NCI-H510A (cell line): ENCODE measurements at places on chromosomes 7 and 10.

DNA sequence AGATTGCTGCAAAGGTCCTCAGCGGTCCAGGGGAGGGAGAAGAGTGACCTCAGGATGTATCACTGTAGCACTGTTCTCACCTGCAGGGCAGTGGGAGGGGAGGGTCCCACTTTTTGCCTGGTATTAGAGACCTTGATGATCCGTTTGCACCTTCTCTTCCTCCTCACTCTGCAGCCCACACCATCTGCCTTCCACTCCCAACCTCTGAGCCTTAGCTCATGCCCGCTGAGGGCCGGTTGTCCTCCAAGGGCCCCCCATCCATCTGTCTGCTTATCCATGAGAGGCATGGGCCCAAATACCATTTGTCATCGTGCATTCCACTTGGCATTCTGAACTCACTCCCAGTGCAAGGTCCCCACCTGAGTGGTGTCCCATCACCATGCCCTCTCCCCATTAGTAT, 64.6 kb upstream of the PCBD1 start:
- no peak for DNase-seq

DNA sequence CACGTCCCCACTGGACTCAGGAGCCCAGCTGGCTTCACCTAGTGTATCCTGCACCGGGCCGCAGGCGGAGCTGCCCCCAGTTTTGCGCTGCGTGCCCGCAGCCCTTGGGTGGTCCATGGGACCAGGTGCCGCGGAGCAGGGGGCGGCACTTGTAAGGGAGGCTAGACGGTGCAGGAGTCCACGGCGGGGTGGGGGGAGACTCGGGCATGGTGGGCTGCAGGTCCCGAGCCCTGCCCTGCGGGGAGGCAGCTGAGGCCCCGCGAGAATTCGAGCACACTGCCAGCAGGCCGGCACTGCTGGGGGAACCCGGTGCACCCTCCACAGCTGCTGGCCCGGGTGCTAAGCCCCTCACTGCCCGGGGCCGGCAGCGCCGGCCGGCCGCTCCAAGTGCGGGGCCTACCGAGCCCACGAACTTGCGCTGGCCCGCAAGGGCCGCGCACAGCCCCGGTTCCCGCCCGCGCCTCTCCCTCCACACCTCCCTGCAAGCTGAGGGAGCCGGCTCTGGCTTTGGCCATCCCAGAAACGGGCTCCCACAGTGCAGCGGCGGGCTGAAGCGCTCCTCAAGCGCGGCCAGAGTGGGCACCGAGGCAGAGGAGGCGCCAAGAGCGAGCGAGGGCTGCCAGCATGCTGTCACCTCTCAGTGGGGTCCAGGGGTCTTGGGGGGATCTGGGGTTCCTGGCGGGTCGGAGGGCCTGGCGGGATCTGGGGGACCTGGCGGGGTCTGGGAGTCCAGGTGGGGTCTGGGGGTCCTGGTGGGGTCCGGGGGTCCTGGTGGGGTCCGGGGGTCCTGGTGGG, 81.4 kb downstream of the VIPR2 start:
- no peak for DNase-seq

GRCh38 chr7:118938845-118939244, 714.3 kb downstream of the ANKRD7 start:
- DNase-seq, result no peak

- no peak for DNase-seq
Observed at GRCh38 chr7:23011222-23011924, 2.6 kb downstream of the HYCC1 start.

DNA sequence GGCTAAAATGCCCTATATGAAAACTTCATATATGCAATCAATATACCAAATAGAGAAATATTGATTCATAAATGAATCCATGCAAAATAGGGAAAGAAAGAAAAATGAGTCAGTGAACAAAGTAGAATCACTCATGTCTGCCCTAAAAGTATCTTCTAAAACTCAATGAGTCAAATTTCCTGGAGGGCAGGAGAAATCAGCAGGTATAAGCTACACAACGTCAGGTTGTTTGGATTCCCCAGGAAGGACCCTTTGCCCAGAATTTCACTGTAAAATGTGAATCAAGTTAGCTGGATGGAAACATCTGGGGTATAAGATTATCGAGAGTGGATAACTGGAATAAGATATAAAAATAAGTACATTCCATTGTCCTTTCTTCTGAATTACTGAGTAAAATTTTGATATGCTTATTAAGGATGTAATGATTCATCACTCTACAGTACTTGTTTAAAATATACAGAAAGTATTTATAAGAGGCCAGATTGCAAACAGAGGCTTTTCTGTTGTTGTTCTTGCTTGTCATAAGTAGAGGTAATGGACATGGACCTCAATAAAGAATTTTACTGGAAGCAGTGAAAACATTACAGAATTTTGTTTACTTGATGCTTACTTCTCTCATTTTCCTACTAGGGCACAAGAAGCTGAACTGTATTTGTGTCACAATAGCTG, 99.0 kb downstream of the AGMO start:
- DNase-seq, result no peak

GRCh38 chr7:80809545-80809944, 109.3 kb downstream of the SEMA3C start:
- DNase-seq, result no peak

GRCh38 chr7:98286093-98286539, 4.6 kb downstream of the BRI3 start:
- DNase-seq, result no peak

GRCh38 chr10:13352519-13352918, 4.4 kb upstream of the SEPHS1 start:
- no peak for DNase-seq

DNA sequence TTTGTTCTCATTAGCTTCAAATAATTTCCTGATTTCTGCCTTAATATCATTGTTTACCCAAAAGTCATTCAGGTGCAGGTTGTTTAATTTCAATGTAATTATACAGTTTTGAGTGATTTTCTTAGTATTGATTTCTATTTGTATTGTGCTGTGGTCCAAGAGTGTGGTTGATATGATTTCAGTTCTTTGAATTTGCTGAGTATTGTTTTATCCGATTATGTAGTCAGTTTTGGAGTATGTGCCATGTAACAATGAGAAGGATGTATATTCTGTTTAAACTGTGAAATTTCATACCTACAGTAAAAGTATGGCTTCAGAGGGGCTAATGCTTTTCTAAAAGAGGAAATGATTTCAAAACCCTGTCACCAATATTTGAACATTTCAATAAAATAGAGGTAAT, 17.4 kb upstream of the GRM8 start:
- DNase-seq, result no peak

DNA sequence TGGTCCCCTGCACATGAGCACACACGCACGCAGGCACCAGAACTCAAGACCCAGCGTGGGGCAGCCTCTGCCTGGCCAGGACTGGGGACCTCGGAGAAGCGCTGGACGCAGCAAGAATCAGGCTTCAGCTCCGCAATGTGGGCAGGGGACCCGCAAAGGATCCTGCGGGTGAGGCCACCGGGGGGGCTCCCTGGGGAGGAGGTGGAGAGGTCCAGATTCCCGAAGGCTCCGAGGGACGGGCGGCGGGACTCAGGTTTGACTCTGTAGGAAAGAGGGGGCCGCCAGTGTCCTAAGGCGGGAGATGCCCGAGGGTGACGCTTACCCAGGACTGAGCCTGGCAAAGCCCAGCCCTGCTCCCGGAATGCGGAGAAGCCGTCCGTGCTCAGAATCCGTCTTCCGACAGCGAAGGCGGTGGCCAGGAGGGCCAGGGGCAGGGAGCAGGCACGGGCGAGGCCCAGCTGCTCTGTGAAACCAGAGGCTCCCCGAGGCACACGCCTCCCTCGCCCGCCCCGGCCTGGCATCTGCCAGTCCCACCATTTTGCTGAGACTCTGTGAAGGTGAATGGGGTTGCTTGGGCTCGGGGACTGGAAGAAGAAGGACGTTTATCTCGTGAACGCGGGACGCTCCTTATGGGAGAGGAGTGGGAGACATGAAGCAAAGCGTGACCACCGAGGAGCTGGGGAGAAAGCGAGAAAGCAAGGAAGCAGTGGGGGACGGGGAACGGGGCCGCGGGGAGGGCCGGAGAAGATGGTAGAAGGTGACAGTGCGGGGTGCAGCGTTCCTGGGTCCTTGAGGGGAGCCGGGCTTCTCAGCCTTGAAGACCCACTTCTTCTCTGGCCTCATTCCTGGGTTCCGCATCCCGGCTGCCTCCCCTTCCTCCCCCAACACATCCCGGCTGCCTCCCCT, 489.2 kb downstream of the PTPRN2 start:
- DNase-seq, result no peak

GRCh38 chr10:26177341-26177740, 39.2 kb upstream of the GAD2 start:
- no peak for DNase-seq

DNA sequence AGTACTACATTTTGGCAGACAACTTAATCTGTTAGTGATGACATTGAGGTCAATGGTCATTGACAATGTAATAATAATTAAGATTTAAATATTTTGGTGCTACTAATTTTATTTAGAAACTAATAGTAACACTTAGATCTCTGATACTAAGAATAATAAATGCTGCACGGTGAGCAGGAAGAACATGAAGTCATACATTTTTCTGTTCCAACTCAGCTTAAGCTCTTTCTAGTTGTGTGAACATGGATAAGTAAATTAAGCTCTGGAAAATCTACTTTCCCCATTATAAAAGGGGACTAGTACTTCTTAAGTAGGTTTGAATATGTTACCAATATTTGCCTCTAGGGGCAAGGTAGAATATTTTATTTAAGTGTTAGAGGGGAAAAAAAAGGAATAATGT, 65.9 kb upstream of the MEOX2 start:
- no peak for DNase-seq

DNA sequence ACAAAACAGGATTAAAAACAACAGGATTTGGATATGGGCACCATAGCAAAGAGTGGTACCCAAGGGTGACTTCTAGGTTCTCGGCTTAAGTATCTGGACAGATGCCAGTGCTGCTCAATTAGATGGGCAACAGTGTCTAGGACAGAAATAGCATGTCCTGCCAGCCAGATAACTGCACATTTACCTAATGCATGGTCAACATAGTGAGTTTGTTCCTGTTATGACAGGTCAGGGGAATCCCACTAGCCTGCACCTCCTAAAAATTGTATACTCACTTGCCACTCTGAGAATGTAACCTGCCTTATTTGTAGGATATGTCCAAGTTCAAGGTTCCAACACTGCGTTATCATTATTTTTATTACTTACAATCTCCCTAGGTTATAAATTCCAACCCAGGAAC, 471.7 kb downstream of the GRM8 start:
- no peak for DNase-seq

DNA sequence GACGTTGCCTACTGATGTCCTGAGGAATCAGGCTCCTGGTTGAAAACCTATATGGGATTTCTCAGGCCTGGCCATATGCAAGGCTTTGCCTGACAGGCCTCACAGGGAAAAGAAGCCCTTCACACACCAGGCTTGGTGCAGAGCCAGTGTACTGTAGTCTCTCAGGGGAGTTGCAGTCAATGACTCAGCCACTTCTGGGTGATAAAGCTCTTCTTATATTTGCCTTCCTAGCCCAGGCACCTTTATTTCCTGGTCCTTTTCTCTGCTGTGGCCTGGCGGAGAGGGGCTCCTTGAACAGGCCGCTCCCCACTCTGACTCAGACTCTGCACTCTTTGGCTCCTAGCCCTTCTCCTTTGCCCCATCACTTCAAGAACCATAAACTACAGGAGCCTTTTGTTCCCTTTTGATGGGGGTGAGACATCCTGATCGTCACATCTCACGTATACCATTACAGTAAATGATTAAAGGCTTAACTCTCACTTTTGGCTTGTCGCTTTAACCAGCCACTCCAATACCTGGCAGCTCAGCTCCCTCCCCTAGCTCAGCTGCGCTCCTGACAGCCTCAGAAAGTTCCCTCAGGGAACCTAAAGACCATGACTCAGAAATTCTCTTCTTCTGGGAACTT, 33.5 kb downstream of the DPY19L1 start:
- peak; percentile 60 for DNase-seq

- DNase-seq, result no peak
Observed at GRCh38 chr7:41311301-41311700, 391.6 kb downstream of the INHBA start.
